ENCODE measurements at places on chromosomes 6 and 20.
A peak's percentile ranks its signal among the peaks of the same experiment; 100 is the strongest.

- DNase-seq, result peak; percentile 31
These were observed 113.9 kb downstream of the ELOVL4 start for GRCh38 chr6:79833264-79833963.

DNA sequence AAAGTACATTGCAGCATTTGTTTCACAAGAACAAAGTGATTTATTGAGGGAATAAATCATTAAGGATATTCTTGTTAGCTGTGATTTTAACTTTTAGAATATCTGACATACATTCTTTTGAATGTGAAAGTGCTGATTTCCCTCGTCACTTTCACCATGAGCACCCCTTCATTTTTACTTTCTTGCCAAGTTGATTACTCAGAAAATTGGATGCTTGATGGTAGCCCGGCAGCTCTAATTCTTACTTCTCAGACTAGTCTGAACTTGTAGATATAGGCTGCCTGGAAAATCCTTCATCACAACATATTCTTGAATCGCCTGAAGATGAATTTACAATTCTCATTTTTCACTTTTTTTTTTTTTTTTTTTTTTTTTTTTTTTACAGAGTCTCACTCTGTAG lies 147.1 kb upstream of the SMLR1 start:
- no peak for DNase-seq

DNA sequence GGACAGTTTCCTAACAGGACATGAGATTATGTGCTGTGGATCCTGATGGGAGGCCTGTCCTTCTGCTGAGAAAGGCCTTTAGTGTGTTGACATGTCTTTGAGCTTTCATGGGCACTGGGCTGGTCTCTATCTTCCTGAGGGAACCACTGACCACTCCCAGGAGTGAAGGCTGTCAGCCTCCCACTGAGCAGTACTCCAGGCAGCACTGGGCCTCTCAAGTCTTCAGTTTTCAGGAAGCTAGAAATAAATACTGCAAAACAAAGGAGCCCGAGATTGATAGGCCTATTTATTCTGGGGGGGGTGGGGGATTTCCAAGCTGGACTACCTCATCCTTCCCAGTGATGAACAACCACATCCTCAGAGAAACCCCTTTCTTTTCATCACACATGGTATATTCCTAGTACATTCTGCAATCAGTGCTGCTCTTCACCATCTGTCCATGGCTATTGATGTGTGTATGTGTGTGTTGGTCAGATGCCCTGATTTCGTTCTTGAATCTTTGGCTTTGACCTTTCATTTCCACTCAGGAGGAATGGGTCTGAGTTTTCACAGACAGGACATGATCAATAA lies 180.9 kb upstream of the SPTLC3 start:
- DNase-seq, result no peak

GRCh38 chr6:12291839-12292604 lies 1.9 kb downstream of the EDN1 start:
- DNase-seq, result peak; percentile 88

DNA sequence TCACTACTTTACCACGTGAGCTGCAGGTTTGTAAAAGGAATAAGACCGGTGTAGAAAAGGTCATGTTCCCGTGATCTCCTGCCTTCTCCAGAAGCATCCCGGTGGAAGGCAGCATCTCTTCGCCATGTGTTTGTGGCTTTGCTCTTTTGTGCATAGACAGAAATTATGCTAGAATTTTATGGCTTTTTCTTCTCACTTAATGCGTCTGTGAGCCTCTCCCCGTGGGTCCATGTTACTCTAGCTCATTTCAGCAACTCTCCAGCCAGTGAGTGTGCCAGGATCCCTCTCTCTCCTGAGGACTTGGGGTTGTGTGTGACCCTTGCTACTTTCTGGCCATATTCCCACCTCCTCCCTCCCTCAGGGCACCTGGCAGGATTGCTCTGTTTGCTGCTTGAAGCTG lies 289.5 kb downstream of the CDH4 start:
- DNase-seq, result no peak

GRCh38 chr20:63100926-63101699 lies 94.3 kb upstream of the BHLHE23 start:
- no peak for DNase-seq

GRCh38 chr6:96837081-96837971 lies at the start of gene GPR63:
TSS of gene GPR63 (minus strand) at chr6:96837477. CDS start at chr6:96799731, 37,746 bp downstream.
- peak; percentile 81 for DNase-seq

- DNase-seq, result no peak
These were observed 46.3 kb upstream of the SMIM28 start for GRCh38 chr6:138331444-138331843.

- no peak for DNase-seq
These were observed 60.5 kb upstream of the GGTLC1 start for GRCh38 chr20:24049081-24049480.

DNA sequence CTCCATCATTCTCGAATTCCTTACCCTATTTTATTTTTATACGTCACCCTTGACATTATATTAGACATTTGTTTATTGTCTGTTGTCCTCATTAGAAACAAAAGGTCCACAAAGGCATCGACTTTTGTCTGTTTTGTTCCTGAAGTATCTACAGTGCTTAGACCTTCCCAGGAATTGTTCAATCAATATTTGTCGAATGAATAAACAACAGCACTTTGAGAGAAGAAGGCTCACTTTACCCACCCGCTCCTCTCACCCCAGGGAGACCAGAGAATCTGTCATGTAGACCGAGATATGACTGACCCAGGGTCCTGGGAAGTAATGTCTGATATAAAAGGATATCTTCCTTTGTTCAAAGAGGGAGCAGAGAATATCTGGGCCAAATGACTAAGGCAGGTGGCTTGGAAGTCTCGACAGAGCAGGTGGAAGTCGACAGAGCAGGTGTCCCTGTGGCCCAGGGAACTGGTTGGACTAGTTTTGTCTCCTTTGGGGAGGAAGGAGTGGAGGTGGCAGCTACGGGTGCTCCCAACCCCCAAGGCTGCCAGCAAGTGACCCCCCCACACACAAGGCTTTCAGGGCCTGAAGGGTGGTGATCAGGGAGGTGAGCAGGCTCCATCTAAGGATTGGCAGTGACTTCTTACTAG lies 14.8 kb upstream of the CHMP4B start:
- peak; percentile 85 for DNase-seq

DNA sequence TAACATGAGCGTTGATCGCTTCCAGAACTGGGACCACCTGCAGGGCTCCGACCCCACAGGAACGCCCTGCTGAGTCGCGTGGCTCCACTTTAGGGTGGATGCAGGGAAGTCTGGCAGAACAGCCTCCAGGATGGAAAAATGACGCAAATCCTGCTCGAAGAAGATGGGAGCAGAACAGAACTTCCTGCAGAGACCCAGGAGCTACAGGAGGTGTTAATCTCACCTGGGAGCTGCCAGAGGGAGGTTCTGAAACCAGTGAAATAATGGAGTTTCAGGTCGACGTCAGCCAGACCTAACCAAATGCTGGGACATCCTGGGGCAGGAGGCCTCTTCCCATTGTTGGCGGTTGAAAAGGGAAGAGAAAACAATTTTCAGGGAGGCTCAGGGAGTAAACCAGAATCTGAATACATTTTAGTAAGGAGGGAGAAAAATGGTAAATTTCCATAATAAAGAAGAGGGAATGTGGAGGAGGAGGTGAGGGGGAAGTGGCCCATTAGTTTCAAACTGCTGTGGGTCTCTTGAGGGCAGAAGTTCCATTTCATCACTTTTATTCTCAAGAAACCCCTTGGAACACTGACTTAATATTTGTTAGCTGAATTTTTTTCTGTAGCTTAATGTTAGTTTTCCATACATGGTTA lies 558.4 kb upstream of the CDH4 start:
- DNase-seq, result no peak

All from T47D (cell line).